ENCODE measurements at places on chromosomes 16 and 17.

DNA sequence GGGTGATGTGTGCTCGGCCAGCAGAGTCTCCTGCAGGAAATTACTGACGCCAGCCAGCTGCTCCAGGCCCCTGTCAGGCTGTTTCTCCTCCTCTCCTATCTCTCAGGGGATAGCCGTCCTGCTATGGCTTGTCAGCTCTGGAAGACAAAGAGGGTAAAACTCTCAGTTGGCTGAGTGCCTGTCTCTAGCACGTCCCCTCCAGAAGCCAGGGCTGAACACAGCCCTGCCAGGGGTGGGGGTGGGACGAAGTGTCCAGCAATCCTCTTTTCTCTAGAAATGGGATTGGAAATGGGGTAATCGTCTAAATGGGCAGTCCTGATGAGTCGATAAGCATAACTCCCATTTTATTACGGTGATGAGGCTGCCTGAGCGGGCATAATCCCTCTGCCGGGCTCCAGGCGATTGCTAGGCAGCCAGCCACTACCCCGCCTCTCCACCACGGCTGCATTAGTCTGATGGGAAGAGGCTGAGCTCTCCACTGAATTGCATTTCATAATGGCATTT is 89.1 kb upstream of the GNAO1 start:
- DNase-seq: no peak

DNA sequence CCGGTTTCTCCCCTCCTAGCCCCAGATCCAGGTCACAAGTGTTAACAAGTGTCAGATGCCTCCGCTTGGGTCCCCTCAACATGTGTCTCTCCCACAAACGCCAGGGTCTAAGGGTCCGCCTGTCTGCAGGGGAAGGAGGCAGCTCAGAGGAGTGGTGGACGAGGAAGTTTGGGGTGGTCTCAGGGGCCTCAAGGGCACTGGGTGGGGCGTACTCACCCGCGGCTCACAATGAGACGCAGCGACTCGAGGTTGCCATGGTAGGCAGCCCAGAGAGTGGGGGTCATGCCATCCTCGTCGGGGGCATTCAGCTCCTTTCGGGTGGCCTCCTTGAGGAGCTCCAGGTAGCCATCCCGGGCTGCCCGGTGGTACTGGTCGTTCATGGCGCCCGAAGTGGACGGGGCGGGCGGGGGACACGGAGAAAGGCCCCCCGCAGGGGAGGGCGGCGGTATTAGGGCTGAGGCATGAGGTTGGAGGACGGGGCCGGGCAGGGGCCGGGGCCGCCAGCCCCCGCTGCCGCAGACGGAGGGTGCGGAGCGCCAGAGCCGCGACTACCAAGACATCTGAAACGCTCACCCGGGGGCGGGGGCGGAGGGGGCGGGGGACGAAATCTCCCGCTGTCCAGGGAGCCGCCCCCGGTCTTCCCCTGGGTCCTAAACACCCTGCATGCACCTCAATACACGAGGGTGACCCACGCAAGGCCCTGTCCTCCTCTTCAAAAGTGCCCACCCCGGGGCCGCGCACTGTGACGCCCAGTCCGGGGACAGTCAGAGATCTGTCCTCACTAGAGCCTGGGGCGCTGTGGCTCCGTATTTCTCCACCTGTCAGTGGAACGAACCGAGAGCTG is at the start of gene USH1G:
Gene USH1G, minus strand, starts transcription at position 562 of the 844 bp plus-strand sequence. Its CDS starts 182 bp downstream, at position 380.
- no peak for DNase-seq

DNA sequence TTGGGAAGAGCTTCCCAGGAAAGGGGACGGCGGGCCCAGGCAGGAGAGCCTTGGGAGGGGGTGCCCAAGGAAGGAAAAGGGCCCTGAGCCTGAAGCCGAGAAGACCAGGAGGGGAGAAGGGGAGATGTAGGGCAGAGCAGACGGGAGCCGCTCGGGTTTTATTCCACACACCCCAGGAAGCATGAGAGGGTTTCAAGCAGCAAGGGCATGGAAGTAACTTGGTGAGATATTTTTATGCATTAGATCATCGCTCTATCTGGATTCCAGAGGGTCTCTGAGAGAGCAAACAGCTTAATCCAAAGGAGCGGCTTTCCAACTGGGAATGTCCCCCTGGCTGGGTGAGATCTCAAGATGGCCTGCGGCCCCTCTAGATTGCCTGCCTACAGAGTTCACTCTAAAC is 171.0 kb downstream of the IRX3 start:
- no peak for DNase-seq

DNA sequence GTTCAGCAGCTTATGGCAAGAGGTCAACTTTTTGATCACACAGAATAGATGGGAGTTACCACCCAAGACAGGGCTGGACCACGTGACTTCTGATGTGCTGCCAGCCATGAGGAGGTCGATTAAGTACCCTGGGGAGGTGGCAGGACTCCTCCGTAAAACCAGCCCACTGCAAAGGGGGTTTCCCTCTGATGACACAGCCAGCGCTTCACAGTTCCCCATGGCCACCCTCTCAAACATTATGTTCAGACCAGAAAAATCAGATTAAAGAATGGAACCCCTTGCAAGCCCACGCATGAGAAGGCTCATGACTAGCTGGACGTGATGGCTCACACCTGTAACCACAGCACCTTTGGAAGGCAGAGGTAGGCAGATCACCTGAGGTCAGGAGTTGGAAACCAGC is 222.9 kb downstream of the CPPED1 start:
- no peak for DNase-seq

DNA sequence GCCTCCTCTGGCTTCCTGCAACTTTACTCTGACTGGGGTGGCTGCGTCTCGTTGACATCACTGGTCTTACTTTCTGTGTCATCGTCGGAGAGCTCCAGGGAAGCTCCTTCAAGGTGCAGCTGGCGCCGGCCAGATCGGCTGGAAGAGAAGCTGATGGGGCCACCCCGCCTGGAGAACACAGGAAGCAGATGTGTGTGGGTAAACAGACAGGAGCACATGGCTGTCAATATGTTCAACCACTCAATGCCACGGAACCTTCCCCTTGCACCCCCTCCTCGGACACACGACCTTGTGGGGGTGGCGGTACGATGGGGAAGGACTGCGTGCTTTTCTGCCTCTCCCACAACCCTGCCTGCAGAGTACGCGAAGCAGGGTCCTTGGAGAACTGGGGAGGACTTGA is 40.1 kb downstream of the NDEL1 start:
- no peak for DNase-seq

- DNase-seq: no peak
These were observed 113.0 kb upstream of the DYNLRB2 start for GRCh38 chr16:80427795-80428194.

DNA sequence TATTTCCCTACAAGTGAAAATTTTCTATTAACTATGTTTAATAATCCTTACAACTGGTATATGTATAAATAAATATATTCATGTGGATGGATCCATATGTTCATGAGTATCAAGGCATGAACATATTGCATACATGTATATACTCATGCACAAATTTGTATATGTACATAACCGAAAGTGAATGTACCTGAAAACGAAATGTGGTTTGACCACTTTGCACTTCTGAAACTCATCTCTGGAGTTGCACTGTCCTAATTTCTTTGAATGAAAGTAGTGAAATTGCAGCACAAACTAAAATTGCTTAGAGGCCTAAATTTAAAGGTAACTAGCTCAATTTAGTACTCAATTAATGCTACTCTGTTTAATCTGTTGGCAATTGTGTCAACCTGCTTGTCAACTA is 27.4 kb upstream of the GNAO1 start:
- no peak for DNase-seq

GRCh38 chr16:13994239-13995106 is 74.5 kb downstream of the ERCC4 start:
- no peak for DNase-seq

DNA sequence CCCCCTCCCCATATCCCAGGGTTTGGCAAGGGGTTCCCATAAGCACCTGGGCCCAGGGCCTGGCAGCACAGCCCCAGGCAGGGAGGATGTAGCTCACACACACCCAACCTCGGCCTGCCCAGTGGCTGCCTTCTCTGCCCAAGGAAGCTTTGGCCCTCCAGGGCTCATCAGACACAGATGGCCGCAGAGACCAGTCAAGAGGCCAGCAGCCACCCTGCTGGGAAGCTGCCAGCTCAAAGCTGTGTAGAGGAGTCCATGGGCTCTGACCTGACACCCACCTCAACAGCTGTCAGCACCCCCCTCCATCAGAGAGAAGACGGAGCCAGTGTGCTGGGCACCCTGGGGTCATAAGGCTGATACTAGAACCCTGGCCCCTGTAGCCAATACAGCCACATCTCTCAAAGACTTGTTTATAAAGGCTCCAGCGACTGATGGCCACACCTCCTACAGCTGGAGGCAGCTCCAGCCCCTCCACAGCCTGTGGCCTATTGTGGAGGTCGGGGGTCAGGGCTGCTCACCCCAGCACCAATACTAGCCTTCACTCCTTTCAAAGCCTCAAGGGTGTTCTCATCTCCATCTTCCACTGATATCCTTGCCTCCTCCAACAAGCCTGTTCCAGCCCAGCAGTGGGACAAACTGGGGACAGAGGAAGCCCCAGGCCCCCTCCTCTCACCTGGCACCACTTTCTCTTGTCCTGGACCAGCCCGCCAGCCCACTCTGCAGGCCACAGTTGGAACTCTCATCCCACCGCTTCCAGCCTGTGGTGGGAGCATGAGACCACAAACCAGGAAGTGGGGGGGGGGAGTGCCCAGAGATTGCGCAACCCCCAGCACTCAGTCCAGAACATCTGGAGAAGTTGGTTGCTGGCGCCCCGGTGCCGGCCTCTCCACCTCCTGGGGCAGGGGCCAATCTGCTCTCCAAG is 2.2 kb upstream of the MPG start:
- peak; percentile 76 for DNase-seq

DNA sequence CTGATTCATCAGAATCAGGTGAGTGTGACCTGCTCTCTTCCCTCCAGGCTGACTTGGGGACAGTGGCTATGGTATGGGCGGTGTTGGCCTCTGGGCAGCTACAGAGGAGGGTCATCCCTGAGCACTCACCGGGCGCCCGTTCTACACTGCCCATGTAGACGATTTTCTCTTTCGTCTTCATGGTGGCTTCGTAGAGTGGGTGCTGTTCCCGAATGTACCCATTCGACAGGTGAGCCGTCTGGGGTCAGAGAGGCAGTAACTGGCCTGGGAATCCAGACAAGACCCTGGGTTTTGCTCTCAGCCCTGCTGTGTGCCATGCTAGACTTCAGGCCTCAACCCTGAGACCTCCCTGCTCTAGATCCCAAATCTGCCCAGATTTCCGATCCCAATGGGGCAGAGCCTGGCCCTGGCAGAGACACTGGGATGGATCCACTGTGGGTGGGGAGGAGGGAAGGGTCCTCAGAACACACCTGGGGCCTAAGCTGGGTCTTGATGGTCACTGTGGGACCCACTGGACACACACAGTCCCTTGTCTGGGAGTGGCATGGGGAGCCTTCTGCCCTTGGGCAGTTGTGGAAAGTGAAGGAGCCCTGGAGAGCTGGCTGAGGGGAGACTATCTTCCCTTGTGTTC is 13.2 kb downstream of the USP6 start:
- no peak for DNase-seq

GRCh38 chr17:37089956-37090355 is 141.2 kb downstream of the AATF start:
- DNase-seq: peak; percentile 72

DNA sequence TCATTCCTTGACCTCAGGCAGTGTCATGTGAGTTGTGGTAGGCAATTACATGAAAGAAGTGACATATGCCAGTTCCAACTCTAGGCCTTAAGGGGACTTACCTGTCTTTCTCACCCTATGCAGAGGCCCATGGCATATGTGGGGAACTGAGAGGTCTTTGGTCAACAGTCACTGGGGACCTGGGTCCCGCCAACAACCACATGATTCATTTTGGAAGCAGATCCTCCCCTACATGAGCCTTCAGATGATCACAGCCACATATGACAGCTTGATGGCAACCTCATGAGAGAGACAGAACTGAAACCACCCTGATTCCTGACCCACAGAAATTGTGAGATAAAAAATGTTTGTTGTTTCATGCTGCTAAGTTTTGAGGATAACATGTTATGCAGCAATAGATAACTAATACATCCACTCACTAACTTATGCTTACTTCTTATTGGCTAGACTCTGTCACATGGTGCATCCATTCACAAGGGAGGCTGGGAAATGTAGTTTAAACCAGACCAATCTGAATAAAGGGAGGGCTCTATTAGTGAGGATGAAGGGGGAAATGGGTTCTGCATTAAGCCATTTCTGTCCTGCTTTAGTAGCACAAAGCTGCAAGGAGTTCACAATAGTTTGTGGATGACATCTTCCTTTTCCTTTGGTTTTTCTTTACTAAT is 298.2 kb downstream of the HAPSTR1 start:
- no peak for DNase-seq

DNA sequence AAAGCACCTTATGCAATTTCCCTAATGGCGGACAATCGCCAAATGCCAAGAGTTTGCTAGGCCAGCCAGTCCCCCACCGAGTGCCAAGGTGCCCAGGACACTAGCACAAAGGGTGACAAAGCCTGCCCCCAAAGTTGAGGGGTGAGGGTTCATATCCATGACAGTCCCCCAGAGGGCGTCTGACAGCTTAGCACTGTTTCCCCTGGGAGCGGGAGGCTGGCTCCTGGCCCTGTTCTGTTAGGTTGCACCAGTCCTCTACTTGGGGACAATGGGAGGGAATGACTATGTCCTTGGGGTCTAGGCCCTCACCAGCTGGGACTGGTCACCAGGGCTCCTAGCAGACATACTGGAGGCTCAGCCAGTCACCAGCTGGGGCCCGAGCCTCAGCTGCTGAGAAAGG is 66.9 kb downstream of the MYO18A start:
- no peak for DNase-seq

DNA sequence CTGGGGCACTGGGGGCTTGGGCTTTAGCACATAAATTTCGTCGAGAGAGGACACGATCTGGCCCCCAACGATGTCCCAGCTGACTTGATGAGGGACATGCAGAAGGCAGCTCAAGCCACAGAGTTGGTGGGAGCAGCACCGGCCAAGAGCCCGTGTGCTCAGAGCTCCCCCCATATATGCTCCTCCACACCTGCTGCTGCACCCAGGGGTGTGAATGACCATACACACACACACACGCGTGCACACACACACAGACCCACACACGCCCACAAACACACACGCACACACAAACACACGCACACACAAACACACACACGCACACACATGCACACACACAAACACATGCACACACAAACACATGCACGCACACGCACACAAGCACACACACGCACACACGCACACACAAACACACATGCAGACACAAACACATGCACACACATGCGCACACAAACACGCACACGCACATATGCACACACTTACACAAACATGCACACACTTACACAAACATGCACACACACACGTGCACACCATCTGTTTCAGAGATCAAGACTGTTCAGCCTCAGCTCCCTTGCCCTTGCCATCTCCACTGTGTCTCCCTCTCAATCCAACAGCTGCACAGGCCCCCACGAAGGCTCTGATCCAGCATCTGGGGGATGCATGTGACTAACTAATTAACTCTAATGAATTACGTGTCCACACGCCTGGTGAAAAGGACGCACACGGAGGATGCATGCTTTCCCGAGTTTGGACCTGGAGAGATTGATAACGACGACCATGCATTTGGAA is 85.6 kb upstream of the TNRC6C start:
- DNase-seq: no peak

- no peak for DNase-seq
These were observed 49.4 kb upstream of the SREBF1 start for GRCh38 chr17:17886226-17886625.
